ACHN (cell line): ENCODE measurements at places on chromosomes 1 and 21.

GRCh38 chr1:182217967-182218366 lies 156.5 kb upstream of the ZNF648 start:
- no peak for DNase-seq

GRCh38 chr1:241485554-241485992 lies 34.0 kb downstream of the FH start:
- peak; percentile 41 for DNase-seq

- DNase-seq = no peak
Observed at GRCh38 chr1:78716186-78716585, 66.6 kb downstream of the IFI44 start.

GRCh38 chr1:83015163-83015562 lies 983.8 kb downstream of the TTLL7 start:
- DNase-seq = no peak

- DNase-seq = peak; percentile 36
Observed at GRCh38 chr1:119367432-119368124, 1.0 kb upstream of the HAO2 start.

DNA sequence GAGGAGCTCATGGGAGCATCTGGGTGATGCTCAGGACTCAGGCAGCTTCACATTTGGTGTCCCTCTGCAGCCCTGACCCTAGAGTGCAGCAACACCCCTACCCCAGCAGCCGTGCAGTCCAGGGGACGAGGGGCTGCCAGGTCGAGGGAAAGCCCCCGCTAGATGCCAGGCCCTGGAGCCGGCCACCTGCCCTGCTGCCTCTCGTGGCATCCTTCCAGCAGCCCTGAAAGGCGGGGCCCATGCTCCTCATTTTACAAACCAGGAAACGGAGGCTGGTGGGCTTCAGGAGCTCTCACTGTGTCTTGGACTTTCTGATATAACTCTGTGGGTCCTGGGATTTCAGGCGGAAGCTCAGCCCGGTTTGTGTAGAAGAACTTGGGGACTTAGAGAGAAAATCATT lies 120.5 kb upstream of the WNT4 start:
- DNase-seq = no peak

- DNase-seq = peak; percentile 5
Observed at GRCh38 chr1:115839029-115839678, 1.8 kb downstream of the NHLH2 start.
